ENCODE measurements at places on chromosomes 1 and 21.

DNA sequence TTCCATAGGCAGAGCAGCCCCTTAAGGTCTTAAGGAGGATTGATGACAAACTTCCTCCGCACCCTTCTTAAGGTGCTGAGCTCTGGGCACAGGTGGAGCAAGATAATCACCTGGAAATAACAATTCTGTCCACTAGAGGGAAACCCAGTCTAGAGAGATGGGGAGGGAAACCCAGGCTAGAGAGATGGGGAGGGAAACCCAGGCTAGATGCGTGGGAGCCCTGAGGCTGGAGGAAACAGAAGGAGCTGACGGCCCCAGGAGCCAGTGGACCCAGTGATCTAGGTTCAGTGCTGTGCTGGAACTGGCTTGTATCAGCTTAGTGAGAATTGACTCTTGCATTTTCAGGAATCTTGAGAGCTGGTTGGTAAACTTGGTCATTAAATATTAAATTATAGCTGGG lies 17.8 kb upstream of the MYCL start:
- DNase-seq = peak; percentile 73

DNA sequence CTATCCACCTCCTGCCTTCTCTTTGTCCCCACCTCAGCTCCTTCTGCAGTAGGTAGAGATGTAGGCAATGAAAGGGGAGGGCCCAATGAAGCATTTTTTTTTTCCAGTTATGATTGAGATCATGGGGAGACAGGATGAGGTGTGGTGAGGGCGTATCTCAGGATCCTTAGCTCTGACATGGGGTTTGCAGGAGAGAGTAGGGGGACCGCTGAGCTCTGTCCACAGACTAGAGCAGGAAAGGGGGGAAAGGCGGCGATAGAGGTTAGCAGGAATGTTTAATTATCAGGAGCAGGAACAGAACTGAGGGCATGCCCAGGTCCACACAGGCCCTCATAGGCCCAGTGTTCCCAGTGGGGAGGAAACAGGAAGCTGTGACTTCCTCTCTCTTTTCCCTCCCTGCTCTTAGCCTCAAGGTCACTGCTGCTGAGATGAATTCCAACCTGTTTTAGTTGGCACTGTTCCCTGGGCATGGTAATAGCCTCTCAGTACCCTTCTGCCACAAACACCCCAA lies 901 bp upstream of the RXFP4 start:
- no peak for DNase-seq

DNA sequence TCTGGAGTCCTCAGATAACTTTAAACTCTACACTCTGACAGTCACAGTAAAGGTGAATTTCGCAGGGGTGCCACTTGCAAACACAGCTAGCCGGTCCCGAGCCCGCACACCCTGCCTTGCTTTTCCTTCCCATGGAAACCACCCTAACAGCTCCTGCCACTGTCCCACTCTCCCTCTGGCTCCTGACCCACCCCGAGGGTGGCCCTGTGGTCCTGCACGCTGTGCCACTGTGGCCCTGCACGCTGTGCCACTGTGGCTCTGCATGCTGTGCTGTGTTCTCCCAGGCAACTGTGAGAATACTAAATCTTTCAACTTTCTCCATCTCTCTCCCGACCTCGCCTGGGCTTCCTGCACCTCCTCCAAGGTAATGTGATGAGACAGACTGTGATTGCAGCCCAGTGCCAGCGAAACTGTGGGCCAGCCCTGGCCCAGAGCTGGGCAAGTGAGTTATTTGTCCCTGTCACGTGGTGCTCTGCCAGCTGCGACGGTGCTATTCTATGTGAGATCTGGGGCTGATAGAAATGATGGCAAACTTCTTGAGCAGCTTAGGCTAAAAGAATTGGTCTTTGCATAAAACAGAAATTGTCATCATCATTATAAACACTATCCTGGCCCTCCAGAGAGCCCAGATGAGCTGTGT lies 63.4 kb upstream of the TARBP1 start:
- no peak for DNase-seq

DNA sequence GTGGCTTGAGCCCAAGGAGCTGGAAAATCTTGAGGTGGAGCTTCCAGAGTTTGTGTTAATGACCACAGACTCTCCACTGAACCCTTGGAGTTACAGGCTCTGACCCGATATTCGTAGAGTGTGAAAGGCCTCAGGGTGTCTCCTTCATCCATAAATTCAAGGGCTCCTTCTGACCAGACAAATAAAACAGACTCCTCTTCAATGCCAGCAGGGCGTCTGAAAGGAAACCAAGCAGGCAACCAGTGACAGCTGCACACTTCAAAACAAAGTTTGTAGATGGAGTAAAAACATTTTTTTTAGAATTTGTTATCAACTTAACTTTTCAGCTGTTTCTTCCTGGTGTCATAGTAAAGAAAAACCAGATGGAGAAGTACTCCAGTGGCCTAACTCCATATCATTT lies 161.1 kb downstream of the KCTD3 start:
- DNase-seq = no peak

DNA sequence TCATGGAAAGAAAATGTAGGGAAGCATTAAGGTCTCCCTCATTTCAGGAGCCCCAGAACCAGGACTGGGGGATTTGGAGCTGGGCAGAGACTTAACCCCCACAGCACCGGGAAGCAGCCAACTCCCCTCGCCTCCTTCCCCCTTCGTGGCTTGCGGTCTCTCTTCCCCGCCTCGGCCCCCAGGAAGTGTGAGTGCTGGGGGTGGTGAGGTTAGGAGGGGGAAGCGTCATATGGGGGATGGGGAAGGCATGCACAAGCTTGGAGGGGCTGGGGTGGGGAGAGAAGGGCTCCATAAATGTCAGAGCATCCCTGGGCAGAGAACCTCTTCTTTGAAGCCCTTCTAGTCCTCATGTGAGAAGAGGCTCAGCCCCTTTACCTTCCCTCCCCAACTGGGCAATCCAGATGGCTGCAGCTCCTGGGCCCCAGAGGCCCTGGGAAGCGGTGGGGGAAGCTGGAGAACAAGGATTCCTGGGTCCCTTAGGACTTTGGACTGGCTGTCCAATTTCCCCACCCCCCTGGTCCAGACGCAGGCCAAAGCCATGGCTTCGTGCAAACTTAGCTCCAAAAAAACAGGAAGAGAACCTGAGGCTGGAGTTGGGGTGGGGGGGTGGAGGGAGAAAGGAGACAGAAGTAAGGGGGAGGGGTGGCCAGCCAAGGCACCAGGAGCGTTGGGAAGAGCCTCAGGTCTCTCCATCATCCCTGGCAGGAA lies 7.8 kb downstream of the ZBTB7B start:
- no peak for DNase-seq

DNA sequence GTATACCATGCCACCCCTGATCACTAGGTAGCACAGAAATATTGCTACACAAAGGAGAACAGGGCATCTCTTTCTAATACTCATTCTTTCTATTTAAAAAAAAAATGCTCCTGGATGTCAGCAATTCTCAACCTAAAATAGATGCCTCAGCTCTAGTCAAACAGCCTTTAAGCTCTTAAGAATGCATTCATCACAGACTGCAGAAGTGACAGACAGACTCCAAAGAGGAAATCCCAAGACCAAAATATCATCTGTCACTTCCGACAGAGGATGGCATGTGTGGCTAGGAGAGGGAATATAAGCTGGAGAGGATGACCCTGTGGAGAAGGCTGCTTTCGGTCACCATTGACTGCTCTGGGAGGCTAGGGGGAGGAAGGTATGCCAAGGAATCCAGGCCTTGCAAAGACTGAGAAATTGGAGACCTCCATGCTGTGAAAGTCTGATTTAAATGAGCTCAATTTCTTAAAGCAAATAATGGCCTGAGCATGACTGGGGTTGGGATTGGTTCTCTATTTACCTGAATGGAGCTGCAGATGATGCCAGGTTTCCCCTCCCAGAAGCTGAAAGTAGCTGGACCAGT lies 277.4 kb downstream of the BRINP2 start:
- no peak for DNase-seq

DNA sequence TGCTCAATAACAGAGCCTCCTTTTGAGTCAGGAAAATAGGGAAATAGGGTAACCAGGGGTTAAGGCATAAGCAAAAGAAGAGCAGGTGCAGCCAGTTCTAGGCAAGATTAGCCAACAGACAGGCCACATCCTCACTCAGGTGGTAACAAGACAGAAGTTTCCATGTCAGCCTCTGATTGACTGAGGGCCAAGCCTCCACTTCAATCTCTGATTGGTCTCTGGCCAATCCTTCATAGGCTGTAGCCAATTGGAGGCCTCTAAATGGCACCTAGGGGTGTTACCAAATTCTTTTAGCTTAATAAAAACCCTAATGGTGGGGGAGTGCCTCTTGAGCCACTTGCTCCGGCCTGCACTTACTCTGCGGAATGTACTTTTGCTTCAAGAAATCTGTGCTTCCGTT lies 37.2 kb downstream of the LACTBL1 start:
- peak; percentile 11 for DNase-seq

- DNase-seq = no peak
These were observed 123.5 kb downstream of the PTPN14 start for GRCh38 chr1:214427871-214428277.

GRCh38 chr1:196649990-196650389 lies 1.9 kb upstream of the CFH start:
- no peak for DNase-seq

- no peak for DNase-seq
These were observed 23.5 kb downstream of the MTARC1 start for GRCh38 chr1:220810179-220810653.

DNA sequence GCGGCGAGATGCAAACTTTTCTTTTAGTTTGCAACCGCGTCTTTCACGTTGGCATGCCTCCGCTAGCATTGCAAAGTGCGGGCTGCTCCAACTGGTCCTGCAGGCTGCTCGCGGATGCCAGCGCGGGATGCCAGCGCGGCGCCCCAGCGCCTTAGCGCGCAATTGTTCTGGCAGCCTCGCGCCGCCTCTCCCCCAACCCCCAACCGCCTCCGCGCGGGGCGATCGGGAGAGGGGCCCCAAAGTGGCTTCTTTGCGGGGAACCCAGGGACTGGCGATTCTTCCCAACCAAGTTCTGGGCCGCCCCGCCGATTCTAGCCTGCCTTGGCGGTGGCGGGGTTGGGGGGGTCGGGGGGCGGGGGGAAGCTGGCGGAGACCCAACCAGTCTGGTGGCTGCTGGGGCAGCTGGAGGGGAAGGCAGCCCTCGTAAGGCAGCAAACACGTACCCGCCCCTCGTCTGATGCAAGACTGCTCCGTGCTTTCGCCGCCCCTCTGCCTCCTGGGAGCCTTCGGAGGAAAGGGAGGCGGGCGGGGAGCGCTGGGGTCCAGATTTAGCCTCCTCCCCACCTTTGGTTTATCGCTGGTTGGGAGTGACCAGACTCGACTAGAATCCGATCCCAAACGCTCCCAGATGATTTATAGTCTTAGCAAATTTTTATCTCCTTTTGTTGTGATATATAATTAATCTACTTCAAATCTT lies 756 bp downstream of the PHGDH start:
- peak; percentile 89 for DNase-seq

DNA sequence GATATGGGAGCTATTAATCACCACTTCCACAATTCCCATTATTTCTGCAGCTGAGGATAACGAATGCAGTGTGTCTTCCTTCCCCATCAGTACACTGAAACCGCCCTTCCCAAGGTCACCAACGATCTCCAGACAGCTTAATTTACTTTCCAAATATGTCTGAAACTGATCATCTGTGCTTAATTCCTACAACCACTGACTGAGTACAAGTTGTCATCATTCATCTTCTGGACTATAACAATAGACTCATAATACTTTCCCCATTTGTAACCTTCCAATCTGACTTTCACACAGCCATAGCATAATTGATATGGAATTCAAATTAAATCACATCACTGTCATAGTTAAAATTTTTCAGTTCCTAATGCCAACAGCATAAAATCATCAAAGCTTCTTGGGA lies 17.4 kb downstream of the DNM3 start:
- DNase-seq = no peak

DNA sequence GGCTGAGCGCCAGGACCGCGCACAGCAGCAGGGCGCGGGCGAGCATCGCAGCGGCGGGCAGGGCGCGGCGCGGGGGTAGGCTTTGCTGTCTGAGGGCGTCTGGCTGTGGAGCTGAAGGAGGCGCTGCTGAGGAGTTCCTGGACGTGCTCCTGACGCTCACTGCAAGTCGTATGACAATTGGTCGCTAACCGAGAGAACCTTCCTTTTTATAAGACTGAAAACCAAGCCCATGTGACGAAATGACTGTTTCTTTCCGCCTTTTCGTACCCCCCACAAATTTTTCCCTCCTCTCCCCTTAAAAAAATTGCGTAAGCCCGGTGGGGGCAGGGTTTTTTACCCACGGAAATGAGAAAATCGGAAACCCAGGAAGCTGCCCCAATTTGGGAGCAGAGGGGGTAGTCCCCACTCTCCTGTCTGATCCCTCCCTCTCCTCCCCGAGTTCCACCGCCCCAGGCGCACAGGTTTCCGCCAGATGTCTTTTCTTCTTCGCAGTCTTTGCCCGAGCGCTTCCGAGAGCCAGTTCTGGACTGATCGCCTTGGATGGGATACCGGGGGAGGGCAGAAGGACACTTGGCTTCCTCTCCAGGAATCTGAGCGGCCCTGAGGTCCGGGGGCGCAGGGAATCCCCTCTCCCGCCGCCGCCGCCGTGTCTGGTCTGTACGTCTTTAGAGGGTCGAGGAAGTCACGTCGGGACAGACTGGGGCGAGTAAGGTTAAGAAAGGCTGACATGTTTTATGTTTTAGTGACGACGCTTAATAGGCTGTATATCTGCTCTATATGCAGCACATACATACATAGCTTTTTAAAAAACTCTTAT lies at the start of gene PTGS2:
Gene PTGS2, minus strand, starts transcription at position 179 of the 817 bp plus-strand sequence. Its CDS starts 133 bp downstream, at position 46.
- peak; percentile 99 for DNase-seq

- DNase-seq = no peak
These were observed 34.6 kb downstream of the SLC30A7 start for GRCh38 chr1:100930494-100930893.

DNA sequence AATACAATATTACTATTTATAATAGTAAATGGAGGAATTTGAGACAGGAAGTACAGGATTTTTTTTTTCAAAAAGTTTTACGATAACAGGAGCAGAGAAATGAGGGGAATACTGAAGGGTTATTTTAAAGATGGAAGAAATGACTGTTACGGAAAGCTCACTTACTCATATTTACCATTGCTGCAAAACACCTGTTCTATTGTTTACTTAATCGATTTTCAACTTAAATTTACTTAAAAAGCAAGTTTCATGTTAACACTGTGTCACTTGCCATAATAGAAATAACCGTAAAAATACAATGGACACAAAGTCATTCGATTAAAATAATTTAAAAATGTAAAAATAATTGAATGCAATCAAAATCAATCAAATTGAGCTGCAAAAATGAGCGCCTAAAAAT lies 3.4 kb upstream of the EXO1 start:
- no peak for DNase-seq

GRCh38 chr1:167152192-167152876 lies 58.5 kb downstream of the STYXL2 start:
- DNase-seq = no peak

DNA sequence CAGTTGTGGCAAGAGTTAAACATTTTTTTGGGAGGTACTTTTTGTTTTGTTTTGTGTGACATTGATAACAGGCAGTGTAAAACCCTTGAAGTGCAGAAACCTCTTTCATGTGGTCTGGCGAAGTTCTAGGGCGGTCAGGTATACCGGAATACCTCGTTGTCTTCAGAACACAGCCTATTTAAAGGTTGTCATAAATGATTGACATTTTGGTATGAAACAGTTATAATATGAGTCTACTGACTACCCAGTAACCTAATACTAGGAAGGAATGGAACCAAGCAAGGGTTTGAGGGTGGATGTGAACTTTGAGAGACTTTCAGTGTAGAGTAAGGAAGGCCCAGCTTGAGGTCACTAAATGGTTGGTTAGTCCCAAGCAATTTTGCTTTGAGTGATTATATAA lies 40.5 kb downstream of the PATJ start:
- no peak for DNase-seq
